ENCODE measurements at places on chromosomes 5 and 9.

DNA sequence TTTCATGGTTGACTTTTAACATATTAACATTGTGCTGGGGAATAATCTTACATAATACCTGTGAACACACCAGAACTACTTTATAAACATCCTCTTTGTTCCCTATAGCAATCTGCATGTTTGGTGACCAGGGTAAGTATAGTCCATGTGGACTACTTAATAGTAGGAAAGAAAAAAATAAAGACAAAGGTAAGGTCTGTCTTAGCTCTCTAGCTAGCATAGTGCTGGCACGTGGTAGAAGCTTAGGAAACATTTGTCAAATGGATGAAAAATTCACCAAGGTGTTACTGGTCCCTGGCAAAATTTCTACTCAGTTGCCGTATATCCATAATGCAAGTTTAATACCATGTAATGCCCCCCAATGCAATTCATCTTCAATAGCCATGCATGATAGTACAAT, 78.6 kb upstream of the ABCA1 start:
- DNase-seq, result no peak

DNA sequence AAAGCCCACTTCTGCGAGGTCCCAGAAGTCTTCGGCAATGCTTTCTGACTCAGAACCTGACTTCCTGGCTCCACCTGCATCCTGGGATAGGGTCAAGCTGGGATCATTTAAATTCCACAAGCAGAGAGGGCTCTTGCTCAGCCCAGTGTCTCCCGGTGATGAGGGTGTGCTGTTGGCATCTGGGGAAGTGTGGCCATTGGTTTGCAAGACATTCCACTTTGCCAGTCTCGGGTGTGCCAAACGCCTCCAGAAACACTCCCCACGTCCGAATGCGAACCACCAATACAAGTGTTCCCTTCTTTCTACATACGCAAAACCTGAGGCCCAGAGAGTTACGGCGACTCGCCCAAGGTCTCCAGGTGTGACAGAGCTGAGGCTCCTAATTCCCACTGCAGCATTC, 43.1 kb upstream of the FCN2 start:
- no peak for DNase-seq

- no peak for DNase-seq
Measured at GRCh38 chr9:108854641-108855528, 901 bp downstream of the ACTL7B start.

DNA sequence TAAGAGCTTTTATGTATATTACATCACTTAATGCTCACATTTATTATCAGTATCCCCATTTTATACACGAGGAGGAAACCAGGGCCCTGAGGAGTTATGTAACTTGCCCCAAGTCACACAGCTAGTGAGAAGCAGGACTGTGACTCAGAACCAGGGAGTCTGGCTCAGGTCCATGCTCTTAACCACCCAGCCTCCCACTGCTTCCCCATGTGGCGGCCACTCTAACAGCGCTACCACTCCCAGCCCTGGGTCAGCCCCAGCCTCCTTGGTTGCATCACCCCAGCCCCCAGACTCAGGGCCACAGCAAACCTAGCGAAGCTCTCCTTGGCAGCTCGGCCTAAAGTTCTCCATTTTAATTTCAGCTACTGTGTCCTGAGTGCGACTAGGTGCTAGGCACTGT, 159.1 kb downstream of the PAX5 start:
- peak; percentile 29 for DNase-seq

- peak; percentile 47 for DNase-seq
Measured at GRCh38 chr5:20972419-20972925, 984.5 kb upstream of the CDH18 start.

DNA sequence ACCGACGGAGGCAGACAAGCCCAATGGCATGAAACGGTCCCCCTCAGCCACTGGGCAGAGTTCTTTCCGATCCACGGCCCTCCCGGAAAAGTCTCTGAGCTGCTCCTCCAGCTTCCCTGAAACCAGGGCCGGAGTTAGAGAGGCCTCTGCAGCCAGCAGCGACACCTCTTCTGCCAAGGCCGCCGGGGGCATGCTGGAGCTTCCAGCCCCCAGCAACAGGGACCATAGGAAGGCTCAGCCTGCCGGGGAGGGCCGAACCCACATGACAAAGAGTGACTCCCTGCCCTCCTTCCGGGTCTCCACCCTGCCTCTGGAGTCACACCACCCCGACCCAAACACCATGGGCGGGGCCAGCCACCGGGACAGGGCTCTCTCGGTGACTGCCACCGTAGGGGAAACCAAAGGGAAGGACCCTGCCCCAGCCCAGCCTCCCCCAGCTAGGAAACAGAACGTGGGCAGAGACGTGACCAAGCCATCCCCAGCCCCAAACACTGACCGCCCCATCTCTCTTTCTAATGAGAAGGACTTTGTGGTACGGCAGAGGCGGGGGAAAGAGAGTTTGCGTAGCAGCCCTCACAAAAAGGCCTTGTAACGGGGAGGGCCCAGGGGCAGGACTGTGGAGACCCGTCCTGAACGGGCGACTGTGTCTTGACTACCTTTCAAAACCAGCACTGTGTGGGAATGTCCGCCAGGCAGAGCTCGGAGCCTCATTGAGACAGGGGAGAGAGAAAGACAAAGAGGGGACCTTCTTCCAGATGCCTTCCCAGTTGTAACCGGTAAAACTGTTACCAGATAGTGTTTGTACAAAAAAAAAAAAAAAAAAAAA, 29.9 kb downstream of the CD180 start:
- DNase-seq, result no peak

DNA sequence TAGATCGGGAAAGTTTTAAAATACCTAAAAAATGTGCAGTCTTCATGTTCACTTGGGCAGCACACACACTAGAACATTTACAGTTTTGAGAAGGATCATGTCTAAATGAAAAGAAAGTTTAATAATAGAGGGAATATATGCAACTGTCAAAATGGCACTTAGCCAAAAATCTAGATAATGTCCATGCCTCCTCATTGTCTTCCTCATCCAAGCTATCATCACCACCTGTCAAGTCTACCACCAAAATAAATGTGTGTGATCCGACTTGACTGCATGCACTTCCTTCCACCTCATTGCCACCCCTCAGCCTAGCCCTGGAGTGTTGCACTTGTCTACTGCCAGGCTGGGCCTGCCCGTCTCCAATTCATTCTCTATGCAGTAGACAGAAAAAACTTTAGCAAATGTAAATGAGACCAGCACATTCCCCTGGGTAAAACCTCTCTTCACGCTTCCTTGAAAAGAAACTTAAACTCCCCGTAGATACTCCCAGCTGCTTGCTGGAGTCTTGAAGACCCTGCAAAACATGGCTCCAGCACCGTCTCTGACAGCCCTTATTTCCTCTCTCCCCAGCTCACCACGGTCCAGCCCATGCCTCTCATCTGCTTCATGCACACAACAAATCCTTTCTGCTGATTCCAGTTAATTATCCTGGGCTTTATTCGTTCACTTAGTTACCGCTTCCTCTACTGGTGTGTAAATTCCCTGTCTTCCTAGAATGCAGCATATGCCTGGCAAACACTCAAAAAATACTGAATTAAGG, 66.9 kb downstream of the FANCC start:
- no peak for DNase-seq

- DNase-seq, result no peak
Measured at GRCh38 chr5:101143526-101143925, 240.4 kb upstream of the ST8SIA4 start.

DNA sequence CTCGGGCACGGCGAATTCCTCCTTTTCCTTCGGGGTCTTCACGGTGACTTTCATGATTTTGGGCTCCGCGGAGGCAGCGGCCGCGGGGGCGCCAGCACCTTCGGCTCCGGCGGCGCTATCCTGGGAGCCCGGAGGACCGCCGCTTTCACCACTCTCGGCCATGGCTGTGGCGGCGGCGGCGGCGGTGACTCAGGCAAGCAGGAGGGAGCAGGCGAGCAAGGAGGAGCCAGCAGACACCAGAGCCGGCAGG, 315 bp downstream of the UBQLN1 start:
- peak; percentile 45 for DNase-seq

Measured in NCI-H446 (cell line).